ENCODE measurements at places on chromosomes 4 and X.

DNA sequence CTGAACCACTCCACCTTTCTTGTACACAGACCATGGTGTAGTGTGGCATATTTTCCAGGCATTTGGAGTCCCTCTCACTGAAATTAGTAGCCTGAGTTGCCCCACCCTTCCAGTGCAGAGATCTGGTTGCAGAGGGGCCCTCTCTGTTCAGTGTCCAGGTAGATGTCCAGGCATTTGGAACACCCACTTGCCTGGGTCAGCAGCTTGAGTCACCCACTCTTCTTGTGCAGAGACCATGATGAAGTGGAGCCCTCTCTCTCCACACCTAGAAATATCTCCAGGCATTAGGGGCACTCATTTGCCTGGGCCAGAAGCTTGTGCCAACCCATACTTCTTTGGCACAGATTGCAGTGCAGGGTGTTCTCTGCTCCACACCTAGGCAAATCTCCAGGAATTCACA lies 2733.3 kb downstream of the PCDH7 start:
- no peak for DNase-seq

DNA sequence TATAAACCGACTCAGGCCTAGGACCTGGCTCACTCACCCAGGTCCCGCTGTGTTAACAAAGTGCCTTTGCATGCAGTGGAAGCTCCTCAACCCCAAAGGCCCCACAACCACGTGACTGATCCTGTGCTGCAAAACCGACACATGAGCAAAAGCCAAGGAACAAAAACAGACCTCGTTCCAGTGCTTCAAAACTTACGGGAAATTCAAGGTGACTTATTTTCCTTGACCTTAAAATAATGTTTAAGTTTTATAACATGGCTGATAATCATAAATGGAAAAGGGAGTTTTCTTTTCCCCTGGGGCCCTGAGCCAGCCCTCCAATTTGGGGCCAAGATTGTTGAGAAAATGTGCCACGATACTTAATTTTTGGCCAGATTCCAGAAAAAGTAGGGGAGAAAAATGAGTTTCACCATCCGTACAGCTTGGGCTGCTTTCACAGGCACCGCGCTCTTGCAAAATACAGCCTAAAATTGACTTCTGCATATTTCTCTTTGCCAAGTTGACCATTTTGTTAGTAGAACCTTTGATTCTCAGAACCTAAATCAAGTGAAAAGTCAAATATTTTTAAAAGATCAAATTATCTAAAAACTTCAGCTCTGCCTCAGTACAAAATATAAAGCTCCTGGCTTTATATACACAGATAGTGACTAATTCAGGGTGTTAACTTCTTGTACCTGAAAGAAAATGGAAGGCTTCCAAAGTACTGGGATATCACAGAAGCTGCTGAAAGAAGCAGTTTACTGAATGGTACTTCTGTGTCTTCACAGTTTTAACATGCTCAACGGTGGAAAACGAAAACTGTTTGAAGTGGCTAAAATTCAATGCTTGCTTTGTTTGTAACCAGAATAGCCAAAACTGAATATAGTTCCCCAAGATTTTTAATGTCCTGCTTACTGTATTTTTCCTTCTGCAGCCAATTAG lies 93.8 kb downstream of the APBB2 start:
- DNase-seq = no peak

GRCh38 chr4:23202712-23203247 lies 510.0 kb downstream of the GBA3 start:
- no peak for DNase-seq

GRCh38 chrX:110135618-110136017 lies 132.7 kb downstream of the TMEM164 start:
- no peak for DNase-seq

DNA sequence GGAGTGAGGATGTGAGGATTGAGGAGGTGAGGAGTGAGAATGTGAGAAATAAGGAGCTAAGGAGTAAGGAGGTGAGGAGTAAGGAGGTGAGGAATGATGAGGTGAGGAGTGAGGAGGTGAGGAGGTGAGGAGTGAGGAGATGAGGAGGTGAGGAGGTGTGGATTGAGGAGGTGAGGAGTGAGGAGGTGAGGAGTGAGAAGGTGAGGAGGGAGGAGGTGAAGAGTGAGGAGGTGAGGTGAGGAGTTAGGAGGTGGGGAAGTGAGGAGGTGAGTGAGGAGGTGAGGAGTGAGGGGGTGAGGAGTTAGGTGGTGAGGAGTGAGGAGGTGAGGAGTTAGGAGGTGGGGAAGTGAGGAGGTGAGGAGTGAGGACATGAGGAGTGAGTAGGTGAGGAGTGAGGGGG lies 74.8 kb upstream of the MXD4 start:
- DNase-seq = no peak

DNA sequence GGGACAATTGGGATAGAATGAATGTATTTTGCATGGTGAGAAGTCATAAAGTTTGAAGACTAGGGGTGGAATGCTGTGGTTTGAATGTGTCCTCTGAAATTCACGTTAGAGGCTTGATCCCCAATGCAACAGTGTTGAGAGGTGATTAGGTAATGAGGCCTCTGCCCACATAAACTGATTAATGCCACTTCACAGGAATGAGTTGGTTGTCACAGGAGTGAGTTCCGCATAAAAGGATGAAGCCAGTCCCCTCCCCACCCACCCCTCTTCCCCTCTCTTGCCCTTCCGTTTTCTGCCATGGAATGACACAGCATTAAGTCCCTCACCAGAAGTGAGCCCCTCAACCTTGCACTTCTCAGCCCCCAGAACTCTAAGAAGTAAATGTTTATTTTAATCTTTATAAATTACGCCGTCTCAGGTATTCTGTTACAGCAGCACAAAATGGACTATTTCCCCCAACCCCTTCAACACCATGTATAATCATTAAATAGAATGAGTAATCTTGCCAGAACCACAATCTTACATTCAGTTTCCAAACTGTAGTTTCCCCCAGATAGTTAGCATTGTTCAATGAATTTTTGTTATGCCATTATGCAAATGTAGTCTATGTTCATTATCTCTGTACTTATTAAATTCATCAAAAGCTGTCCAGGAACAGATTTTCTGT lies 5.5 kb upstream of the MMAA start:
- DNase-seq = no peak

- no peak for DNase-seq
These were observed 249.4 kb downstream of the ADAMTS3 start for GRCh38 chr4:72319601-72320021.

GRCh38 chrX:118116713-118117550 lies at the start of gene KLHL13:
KLHL13 (minus strand) TSS chrX:118116810; CDS start chrX:118028473, 88,337 bp downstream.
- no peak for DNase-seq

- DNase-seq = no peak
These were observed 114.9 kb upstream of the MAP3K15 start for GRCh38 chrX:19630228-19630627.

GRCh38 chr4:56940971-56941370 lies 33.3 kb downstream of the REST start:
- DNase-seq = no peak
